Pancreas (tissue), 10 donors: ENCODE measurements at places on chromosomes 4 and X. TPM values are rescaled to one million over a fixed set of nuclear protein-coding genes. Genes with fewer than 3 reads are reported as not detected.

The CLGN gene
- total RNA-seq, result 0.71 TPM

The KCND1 gene
- 0.12 TPM for total RNA-seq

The EMCN gene
- 5.6 TPM for total RNA-seq

The FDCSP gene
- total RNA-seq, result not detected

The SSX2 gene
- total RNA-seq, result not detected

The USO1 gene
- 47.7 TPM for total RNA-seq

The EREG gene
- total RNA-seq, result not detected

GRCh38 chrX:92351511-92351910, 572.3 kb downstream of the PCDH11X start:
- DNase-seq, result no peak

DNA sequence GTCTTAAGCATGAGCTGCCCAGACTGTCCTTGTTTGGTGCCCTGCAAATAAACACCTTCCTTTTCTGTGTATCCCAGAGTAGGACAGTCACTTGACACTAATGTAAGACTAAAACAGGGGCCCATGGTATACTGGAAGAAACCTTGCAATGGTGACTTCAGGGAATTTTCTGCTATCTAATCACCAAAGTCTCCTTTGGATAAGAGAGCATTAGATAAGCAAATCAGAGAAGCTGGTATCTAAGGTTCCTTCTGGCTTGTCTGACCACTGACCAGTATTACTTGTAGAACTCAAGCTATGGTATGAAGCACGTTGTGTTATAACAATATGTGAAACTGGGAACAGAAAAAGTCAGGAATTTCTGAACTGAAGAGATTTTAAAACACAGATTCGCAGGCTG, 173.9 kb downstream of the COL25A1 start:
- DNase-seq, result no peak

DNA sequence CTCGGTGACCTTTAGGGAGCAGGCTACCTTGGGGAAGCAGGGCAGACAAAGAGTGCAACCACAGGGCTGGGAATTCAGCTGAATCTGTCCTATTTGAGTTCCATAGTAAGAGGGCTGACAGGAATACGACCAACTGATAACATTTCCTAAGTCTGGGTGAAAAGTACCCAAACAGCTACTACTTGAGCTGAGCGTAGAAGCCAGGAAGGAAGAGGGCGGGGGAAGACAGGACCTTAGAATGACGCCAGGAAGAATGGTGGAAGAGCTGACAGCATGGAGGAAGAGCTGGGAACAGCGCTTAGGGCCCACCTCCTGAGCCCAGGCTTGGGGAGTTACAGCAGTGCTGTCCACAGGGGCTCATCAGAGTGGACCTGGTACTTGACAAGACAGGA, 14.4 kb downstream of the MECP2 start:
- no peak for DNase-seq

DNA sequence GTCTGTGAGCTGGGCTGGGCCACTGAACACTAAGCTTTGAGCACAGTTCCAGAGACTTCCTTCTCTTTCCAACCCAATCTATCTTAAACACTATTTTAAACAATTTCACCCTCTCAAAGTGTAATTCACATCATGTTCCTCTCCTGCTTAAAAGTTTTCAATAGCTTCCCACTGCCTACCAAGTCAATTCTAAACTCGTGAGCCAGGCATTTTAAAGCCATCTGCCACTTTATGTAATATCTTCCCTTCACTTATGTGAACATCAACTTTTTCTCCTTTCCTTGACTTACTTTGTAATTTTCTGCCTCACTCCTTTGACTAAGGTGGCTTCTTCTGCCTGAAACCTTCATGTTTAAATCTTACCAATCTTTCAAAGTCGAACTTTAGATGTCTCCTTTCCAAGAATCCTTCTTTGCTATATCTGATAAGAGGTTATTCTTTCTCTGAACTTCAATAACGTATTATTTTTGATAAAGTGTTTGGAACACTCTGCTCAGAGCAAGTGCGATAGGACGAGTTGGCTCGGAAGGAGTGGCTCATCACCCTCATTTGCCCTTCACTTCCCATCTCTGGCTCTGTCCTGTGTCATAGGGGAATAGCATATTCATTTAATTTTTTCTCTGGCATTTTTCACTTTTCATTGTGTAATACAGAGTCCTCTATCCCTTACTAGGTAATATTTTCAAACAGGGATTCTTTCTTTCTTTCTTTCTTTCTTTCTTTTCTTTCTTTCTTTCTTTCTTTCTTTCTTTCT, 13.0 kb upstream of the SPARCL1 start:
- no peak for DNase-seq

- peak; percentile 83 for DNase-seq
Observed at GRCh38 chrX:119943185-119943988, at the start of gene NKAP. TSS of gene NKAP (minus strand) at chrX:119943751. CDS start at chrX:119943605, 146 bp downstream.
